ENCODE measurements at places on chromosomes 13 and 19.

DNA sequence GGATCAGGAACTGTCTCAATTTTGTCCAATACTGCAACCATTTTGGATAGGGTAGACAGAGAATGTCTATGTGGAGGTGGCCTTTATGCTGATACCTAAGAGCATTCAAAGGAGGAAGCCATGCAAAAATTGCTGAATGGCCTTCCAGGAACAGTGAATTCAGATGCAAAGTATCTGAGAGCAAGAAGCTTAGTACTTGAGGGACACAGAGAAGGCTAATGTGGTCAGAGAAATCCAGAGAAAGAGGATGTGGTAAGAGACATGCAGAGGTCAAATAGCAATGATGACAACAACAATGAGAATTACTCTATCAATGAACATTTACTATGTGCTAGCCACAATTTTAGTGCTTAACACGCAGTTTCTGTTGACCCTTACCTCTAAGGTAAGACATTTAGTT, 785.6 kb upstream of the KLHL1 start:
- no peak for DNase-seq

DNA sequence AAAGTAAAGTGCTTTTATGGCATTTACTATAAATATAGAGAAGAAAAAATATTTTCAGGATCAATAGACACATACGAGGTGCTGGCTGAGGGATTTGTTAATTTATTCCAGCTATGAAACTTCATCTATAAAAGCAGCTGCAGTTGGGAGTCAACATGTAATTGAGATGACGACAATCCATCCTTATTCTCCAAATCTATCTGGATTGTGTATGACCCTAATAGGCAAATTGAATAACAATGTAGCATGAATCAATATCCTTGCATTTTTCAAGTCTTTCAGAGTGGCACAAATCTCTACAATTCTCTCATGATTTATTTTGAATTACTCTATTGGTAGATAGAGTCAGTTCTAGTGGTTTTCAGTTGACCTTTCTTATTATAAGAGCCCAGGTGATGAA, 1296.5 kb upstream of the SPRY2 start:
- DNase-seq = no peak

- no peak for DNase-seq
These were observed 343.8 kb downstream of the MZT1 start for GRCh38 chr13:72383646-72384045.

GRCh38 chr13:98189841-98190505, 12.9 kb upstream of the RNF113B start:
- no peak for DNase-seq

DNA sequence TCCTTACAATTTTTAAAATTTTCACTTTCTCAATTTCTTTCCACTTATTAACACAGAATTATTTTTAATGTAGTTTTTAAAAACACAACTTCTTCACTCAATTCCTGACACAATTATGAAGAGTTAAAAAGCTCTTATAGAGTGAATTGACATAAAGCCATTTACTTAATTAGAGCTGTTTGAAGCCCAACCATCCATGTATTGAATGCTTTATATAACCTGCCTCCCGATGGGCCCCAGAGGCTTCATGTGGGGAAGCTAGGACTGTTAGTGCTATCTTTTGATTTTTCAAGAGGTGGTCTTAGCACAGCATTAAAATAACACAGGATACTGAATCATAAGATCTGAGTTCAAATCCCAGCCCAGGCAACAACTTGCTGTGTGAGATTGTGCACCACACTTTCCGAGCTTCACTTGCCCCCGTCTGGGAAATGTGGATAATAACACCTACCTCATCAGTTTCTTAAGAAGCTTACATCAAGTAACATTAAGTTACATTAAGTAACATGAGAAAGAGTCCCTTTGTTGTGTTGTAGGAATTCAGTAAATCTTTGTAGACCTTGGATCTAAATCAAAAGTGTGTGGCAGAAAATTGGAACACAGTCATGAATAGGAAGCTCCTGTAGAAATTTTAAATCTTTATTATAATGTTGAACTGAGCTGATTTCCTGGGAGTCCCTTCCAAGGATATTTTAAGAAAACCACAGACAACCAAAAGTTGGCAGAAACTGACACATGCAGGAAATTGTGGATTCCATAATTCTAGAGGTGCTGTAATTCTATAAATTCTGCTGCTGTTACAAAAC, 5.5 kb upstream of the ENOX1 start:
- DNase-seq = peak; percentile 77
